Stimulated activated CD8-positive, alpha-beta memory T cell treated with anti-CD3 and anti-CD28 coated beads, Interleukin-4, amount 100 ng/mL, for 24 hours (primary cell): ENCODE measurements at places on chromosomes 16 and 17.

DNA sequence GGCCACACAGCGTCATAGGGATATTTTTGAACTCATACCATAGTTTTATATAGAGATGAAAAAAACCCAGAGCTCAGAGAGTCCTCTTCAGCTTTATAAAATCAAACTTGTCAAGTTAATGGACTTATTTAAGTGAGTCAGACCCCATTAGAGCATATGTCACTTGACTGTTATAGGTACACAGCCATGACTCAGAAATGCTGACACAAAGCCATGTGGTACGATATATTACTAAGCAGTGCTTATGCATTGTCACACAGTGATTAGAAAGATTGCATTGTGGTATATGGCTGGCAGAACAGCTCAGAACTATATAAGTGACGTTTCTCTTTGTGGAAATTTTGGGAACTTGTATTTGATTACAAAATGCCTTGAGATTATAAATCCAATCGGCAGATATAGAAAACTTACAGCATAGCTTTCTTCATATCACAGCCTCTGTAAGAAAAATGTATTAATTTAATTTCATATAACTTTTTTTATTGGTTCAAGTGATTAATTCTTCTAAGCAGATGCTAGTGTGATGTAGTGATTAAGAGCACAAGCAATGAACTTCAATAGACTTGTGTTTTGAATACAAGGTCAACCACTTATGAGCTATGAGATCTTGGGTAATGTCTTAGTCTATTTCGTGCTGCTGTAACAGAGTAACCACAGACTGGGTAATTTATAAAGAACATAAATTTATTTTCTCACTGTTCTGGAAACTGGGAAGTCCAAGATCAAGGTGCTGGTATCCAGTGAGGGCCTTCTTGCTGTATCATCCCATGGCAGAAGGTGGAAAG, 25.8 kb upstream of the GINS3 start:
- DNase-seq, result no peak

DNA sequence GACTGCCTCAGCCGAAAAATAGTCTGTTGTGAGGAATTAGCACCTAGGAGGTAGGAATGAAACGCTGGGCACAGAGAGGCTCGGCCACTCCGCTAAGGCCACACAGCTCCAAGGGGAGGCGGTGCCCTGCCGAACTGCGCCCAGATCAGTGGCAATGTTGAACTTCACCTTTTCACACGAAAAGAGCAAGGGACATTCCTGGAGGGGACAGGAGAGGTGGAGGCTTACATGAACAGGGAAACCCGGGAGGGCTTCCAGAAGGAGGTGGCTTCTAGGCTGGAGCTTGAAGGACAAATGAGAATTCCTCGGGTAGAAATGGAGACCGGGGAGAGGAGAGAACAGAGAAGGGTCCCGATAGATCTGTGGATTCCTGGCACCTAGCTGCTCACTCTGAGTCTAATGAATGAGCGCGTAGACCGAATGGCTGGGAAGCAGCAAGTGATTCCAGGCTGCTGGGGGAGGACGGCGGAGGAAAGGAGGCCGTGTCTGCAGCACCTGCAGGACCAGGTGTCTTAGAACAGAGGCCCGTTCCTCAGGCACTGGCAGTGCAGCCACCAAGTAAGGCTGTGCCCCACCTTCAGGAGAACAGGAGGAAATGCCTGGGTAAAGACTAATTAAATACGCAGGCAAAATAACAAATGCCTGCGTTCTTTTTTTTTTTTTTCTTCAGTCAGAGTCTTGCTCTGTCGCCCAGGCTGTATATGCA, 722 bp upstream of the SLC38A10 start:
- DNase-seq, result peak; percentile 7

DNA sequence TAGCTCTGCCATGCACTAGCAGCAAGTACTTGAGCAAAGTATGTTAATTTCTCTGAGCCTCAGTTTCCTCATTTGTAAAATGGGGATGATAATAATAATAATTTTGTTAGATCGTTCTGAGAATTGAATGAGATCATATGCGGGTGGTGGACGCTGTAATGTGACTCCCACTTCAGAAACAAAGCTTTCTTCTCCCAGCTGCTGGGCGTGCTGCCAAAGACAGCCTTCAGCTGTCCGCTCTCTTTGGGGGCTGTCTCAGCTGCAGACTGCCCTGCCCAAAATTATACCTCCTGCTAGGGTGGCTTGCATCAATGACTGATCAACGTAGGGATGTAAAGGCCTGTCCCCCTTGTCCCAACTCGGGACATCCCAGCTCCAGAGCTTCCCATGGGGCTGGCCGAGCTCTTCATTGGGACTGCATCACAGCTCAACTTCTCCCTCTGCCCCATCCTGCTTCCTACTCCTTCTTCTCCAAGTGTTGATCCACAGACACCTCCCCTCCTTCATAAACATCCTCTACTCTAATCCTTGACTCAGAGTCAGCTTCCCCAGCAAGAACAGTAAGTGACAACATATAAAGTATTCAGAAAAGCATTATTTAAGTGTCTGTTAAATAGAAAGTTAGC, 30.7 kb upstream of the CDH5 start:
- DNase-seq, result no peak

GRCh38 chr17:13541032-13541480, 60.7 kb downstream of the HS3ST3A1 start:
- DNase-seq, result no peak

GRCh38 chr16:84461029-84461412, 43.4 kb downstream of the MEAK7 start:
- no peak for DNase-seq

DNA sequence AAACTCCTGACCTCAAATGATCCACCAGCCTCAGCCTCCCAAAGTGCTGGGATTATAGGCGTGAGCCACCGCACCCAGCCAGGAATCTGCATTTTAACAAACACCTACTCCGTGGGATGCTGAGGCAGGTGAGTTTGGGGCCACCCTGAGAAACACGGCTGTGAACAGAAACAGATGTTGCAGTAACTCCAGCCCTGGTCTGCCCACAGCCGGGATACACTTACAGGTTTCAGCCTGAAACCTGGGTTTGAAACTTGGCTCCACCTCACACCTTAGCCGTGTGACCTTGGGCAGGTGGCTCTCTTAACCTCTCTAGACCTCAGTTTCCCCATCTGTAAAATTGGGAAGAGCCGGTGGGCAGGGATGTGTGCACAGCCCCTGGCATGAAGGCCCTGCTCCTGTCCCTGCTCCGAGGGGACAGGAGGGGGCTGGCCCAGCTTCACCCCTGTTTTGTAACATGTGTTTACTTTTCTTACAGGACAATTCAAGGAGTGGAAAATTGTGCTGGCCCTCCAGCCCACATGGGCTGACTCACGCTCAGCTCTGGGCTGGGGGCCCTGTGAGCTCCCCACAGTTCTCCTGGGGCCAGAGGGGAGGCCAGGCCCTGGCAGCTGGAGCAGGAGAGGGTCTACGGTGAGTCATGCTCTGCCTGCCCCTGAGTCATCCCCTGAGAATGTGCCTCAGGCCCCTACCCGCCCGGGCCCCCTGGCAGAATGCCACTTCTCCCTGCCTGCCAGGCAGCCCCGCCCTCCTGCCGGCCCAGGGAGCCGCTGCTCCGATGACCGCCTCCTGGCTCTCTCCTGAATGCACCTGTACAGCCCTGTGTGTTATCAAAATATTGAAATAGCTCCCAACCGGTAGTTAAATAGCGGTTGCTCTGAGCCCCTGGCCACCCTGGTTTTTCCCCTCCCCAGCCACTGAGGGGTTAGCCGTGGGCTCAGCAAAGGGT, 7.7 kb upstream of the PPL start:
- DNase-seq, result no peak

GRCh38 chr16:58338205-58338604, 43.4 kb upstream of the PRSS54 start:
- no peak for DNase-seq

- no peak for DNase-seq
Observed at GRCh38 chr16:25279491-25279890, 21.8 kb upstream of the ZKSCAN2 start.

- DNase-seq, result no peak
Observed at GRCh38 chr16:87199379-87199778, 117.8 kb downstream of the C16orf95 start.

DNA sequence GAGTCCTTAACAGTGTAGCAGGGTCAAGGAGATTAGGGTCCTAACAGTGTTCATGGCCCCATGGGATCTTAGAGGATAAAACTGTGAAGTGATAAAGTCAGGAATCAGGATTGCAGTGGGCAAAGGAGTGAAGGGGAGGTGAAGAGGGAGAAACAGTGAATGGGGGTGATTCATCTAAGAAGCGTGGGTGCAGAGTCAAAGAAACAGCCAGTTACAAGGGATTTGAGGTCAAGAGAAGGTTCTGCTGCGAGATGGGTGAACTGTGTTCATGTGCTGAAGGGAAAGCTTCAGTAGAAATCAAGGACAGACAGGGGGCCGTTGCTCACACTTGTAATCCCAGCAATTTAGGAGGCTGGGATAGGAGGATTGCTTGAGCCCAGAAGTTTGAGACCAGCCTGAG, 5.9 kb downstream of the GTF3C1 start:
- DNase-seq, result no peak

- DNase-seq, result peak; percentile 3
Observed at GRCh38 chr17:50396261-50397110, 837 bp downstream of the LRRC59 start.

DNA sequence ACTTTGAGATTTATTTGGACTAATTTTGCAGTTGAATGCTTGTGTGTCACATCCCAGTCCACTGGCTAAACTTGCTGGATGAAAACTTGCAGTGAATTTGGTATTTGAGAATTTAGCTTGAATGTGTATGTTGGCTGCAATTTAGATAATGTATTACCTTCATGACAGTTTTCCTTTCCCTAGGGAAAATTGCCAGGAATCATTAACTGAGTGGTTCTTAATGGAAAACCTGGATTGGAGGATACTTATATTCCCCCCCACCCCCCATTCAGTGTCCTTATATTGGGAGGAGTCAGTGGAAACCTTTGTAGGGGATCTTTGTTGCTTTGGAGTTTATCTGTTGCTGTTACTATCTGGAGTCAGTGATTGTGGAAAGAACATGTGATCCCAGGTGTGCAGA, 67.6 kb downstream of the KPNA2 start:
- DNase-seq, result no peak

DNA sequence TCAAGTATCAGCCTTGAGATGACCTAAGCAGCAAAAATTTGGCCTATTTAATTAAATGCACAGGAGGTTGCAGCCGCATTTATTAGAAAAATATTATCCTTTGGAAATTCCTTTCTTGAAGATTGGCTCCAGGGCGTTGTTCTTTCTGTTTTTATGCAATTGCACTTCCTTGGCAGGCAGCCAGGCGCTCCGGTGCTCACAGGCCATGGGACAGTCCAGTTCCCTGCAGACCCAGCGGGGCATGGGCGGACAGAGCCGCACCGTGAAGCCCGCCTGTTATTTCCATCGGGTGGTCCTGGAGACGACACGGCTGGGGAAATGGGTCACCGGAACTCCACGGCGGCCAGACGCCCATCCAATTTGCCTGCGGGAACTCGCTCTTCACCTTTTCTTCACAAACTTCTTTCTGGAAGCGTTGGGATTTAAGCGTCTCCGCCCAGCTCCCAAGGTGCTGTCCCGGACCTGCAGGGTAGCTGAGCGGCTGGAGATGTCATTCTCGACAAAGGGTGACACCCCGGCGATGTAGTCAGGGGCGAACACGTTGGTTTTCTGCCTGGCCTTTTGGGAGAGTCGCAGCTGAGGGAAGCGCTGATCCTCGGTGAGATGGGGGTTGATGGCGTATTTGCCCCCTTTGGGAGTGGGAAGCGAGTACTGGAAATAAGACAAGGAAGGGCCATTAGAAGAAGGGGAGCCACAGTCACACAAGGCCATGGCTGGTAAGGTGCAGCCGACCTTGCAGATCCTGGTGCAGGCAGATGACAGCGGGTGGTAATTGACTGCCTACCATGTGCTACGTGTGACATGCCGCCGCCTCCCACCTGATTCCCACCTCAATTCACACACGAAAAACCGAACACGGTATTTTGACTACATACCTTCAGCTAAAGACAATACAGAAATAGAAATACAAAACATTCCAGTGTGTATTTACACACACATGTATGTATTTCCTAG, 12.5 kb downstream of the NOB1 start:
- no peak for DNase-seq

GRCh38 chr16:53211253-53211652, 156.5 kb downstream of the CHD9 start:
- no peak for DNase-seq
